Activated CD4-positive, alpha-beta T cell treated with anti-CD3 and anti-CD28 coated beads for 36 hours (primary cell): ENCODE measurements at places on chromosomes 2 and 18.

GRCh38 chr2:60221098-60221497, 332.4 kb downstream of the BCL11A start:
- DNase-seq = no peak

GRCh38 chr2:70570041-70570661, 16.5 kb upstream of the TGFA start:
- DNase-seq = no peak

DNA sequence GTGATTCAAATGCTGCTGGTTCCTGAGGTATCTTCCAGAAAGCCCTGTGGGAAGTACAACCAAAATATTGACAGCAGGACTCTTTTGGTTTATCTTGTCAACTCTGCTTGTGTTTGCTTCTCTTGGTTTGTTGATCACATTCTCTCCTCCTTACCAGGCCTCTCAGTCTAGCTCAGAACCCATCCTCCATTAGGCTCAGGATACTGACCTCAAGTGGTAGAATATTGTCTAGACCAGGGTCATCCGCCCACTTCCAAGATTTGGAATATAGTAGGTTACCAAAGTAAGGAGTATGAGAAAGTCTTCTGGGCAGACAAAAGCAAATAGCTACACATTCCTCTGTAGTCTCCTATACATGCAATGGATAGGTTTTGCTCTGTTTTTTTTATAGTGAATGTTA, 56.6 kb downstream of the XIRP2 start:
- DNase-seq = no peak

- no peak for DNase-seq
Measured at GRCh38 chr2:66830881-66831280, 396.0 kb downstream of the MEIS1 start.

- DNase-seq = no peak
Measured at GRCh38 chr2:204197336-204198005, 260.9 kb downstream of the ICOS start.

GRCh38 chr2:129302106-129302505, 677.4 kb upstream of the RAB6C start:
- DNase-seq = no peak

- DNase-seq = no peak
Measured at GRCh38 chr2:220937245-220937644, 634.9 kb downstream of the EPHA4 start.

DNA sequence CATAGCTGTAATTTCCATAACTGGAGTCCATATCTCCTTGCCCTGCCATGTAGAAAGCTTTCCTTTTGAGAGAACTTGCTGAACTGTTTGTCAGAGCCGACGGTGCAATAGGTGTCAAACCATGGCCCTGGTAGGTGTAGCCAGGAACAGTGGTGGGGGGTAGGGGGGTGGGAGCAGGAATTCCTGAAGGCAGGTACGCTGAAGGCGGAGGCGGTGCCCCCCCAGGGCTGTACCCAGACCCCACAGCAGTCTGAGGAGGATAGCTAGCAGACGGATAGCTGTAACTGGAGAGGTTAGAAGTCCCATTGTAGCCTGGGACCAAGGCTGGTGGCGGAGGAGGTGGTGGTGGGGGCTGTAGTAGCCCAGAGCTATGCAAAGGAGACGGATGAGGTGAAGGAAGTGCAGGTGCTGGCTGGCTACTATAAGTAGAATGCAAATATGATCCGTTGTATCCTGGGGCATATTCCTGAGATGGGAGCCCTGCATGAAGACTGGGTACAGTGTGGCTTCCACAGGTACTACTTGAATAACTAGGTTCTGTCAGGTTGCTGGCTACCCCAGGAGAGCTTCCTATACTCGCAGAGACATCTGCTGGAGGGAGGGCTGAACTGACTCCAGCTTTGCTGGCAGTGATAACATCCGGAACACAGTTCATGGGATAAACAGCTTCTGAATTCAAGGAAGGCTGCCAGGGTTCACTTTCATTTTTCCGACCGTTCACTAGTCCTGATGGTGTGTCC, 124.8 kb downstream of the FIGN start:
- DNase-seq = no peak

DNA sequence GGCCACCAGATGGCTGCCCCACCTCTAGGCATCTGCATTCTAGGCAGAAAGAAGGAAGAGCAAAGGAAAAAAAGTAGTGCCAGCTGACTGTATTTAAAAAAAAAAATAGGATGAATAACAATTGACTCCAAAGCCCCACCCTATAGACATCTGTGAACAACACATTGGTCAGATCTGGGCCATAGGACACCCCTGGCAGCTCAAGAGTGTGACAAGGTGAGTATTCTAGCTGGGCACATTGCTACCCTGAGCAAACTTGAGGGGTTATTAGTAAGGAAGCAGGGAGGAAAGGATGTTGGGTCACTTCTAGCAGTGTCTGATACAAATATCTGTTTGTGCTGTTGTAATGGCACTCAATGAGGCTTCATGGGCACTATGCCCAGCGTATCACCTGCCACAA, 58.6 kb upstream of the NPAS2 start:
- no peak for DNase-seq
